Fibroblast of the aortic adventitia (primary cell): ENCODE measurements at places on chromosomes 5 and 9. TPM values are rescaled to one million over a fixed set of nuclear protein-coding genes. Genes with fewer than 3 reads are reported as not detected.

IFNA7 gene
- not detected in 2 replicates for total RNA-seq

AQP3 gene
- total RNA-seq: 0.54 and 1.9 TPM in 2 replicates

LEAP2 gene
- total RNA-seq: 0.18 and 0.74 TPM in 2 replicates

PKD2L2 gene
- not detected in 2 replicates for total RNA-seq

ACSL6 gene
- total RNA-seq: not detected in 2 replicates

MGAT4B gene
- 106 and 141 TPM in 2 replicates for total RNA-seq

CCNI2 gene
- 1.2 TPM in 1 of 2 replicates, not detected in the other for total RNA-seq

LAMC3 gene
- total RNA-seq: 0.08 TPM in 1 of 2 replicates, not detected in the other

PCDH12 gene
- total RNA-seq: under 0.01 and 0.16 TPM in 2 replicates

DRD1 gene
- total RNA-seq: 0.18 TPM in 1 of 2 replicates, not detected in the other

ARHGAP26 gene
- 9.0 and 15.2 TPM in 2 replicates for total RNA-seq

MUSK gene
- 1.4 TPM in 1 of 2 replicates, not detected in the other for total RNA-seq

KCNV2 gene
- not detected in 2 replicates for total RNA-seq

IL9 gene
- not detected in 2 replicates for total RNA-seq
